ENCODE measurements at places on chromosomes 2 and 18.

- no peak for DNase-seq
Measured at GRCh38 chr18:25146512-25146910, 205.5 kb downstream of the ZNF521 start.

- DNase-seq, result no peak
Measured at GRCh38 chr2:237806334-237806733, 7.8 kb downstream of the RBM44 start.

- DNase-seq, result no peak
Measured at GRCh38 chr2:188326669-188327301, 35.1 kb downstream of the GULP1 start.

- no peak for DNase-seq
Measured at GRCh38 chr2:43605079-43605655, 9.3 kb upstream of the THADA start.

DNA sequence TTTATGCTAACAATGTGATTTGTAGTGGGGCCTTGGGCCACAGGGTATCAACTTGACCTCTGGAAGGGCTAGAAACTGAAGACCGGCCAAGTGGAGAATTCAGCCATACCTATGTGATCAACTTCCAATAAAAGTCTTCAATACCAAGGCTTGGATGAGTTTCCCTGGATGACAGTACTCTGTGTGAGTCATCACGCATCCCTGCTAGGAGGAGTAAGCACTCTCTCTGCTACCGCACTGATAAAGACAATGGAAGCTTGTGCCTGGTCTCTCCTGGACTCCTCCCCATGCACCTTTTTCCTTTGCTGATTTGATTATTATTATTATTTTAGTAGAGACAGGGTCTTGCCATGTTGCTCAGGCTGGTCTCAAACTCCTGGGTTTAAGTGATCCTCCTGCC is 58.1 kb downstream of the SKA1 start:
- DNase-seq, result no peak

DNA sequence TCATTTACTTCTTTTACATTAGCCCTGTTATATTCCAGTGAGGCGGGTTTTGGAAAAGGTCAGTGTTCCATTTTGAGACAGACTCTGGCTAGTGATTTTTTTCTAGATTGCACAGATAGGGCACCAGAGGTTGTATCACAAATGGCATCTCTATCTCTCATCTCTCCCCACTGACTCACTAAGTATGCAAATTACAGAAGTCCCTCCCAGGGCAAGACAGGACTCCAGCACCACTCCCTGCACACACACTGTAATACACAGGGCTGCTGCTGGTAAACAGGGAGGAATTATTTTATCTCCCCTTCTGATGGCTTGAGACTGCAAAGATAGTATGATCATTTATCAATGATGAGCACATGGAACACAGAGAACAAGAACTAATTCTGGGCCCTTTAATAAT is 46.2 kb downstream of the AKAIN1 start:
- DNase-seq, result no peak

GRCh38 chr2:46296216-46296839 is 879 bp upstream of the EPAS1 start:
- DNase-seq, result no peak

DNA sequence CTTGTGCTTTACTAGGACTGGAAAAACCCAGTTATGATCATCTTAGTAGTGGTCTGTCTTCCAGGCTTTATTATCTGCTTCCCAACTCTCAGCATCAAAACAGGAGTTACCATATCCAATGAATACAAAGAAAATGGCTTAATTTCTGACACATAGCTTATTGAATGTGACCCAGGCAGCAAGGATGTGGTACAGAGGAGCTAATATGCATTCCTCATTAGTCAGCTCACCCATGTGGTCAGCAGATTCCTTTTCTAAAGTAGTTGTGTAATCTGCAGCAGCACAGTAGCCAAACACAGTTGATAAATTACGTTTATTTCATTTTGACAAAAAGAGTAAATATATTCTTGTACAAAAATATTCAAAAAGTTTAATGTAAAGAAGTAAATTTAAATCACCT is 43.6 kb downstream of the TSPYL6 start:
- no peak for DNase-seq

DNA sequence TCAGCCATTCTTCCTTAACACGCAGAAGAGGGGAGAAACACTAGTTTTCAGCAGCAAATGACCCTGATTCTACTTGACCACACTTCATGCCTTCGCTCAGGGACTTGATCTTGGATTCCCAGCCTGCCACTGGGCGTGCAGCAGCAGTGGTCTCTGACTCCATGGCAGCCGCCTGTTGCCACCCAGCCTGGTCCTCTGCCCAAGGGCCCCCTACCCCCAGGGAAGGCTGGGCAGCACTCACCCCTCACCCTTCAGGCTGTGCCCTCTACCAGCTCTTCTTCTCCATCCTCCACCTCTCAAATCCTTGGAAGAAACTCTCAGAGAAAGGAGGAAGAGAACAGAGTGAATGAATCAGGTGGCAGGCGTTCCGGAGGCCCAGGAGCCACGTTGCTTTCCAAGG is 32.1 kb upstream of the RPL31 start:
- no peak for DNase-seq

DNA sequence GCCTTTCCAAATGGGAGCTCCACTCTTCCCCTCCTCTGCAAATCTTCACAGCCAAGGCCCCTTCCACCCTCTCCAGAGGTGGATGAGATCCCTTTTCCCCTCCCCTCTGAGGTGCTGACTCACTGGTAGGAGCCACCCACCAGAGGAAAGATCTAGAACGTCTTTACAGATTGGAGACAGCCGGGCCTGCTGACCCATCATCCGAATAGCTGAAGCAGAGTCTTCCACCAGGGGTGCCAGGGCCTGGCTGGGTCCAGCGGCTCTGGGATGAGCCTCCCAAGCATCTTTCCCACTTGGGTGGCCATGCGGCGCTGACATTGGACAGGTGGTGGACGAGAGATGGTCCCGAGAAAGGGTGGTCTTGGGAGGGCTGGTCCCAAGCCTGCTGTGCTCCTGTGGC is 9.0 kb downstream of the ERFE start:
- DNase-seq, result no peak

DNA sequence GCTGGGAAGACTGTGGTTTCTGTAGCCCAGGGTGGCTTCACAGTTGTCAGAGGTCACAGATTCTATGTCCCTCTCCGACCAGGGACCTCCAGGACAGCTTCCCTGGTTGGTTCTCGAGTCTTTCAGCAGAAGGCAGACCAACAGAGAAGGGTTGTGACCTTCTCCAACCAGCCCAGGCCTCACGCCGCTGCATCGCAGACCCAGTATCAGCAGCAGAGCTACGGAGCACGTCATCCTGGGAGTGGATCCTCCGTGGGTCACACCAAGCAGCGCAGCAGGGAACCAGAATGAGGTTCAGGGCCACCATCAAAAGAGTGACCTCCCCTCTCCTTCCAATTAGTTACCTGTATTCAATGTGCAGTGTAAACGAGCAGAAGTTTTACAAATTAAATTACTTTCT is 49.3 kb downstream of the ST3GAL5 start:
- DNase-seq, result no peak

DNA sequence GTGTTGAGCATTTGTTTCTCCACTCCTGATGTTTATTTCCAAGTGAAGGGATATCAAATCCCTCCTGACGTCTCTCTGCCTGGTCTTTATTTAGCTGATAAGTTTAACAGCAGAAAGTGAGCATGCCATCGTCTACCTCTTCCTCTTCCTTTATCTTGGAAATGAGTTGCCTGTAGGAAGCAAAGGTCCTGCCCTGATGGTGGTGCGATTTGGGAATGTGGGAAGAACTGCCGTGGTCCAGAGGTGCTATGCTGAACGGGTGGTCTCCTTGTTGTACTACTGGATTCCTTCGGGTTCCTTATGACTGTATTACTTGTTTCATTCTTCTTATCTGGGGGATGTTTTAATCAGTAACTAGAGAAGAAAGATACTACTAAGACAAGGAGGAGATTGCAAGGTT is 217.5 kb downstream of the PMAIP1 start:
- no peak for DNase-seq

- DNase-seq, result peak; percentile 87
Measured at GRCh38 chr2:20650877-20651730, at the start of gene HS1BP3. HS1BP3 (minus strand) TSS chr2:20651098; CDS start chr2:20651063, 35 bp downstream.

GRCh38 chr2:95379371-95379831 is 23.1 kb upstream of the FAHD2A start:
- DNase-seq, result no peak

DNA sequence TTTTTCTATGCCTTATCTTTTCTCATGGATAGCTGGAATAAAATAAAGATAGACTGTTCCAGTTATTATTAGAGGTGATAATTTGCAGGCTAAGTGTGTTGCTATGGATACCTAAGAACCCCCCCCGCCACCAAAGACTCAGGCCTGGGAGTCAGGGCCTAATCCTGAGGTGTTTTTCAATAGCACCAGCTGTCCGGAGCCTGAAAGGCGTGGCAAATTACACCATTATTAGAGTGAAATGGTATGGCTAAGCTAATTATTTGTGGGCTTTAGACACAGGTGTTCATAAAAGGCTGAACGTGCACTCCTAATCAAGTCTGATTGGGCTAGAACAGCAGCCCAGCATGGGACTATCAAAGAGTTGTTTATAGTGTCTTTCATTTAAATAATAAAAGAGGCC is 293.2 kb upstream of the DCC start:
- DNase-seq, result no peak

GRCh38 chr2:151020411-151020810 is 241.3 kb downstream of the RBM43 start:
- DNase-seq, result no peak

DNA sequence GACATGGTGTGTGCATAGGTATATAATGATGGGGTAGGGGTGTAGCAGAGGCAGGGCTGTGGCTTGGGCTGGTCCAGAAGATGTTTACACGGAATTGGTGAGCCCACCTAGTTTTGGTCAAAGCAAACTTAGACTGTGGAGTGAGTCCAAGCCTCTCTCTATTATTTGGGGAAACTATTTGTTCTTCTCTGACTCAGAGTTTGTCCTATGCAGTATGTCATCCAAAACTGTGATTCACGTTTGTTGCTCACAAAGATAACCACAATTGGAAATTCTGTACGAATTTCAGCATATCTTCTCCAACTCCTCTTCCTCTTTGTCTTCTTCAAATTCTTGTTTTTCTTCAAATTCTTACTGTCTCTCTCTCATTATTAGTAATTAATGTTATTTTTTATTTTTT is 292.9 kb downstream of the XIRP2 start:
- DNase-seq, result no peak

DNA sequence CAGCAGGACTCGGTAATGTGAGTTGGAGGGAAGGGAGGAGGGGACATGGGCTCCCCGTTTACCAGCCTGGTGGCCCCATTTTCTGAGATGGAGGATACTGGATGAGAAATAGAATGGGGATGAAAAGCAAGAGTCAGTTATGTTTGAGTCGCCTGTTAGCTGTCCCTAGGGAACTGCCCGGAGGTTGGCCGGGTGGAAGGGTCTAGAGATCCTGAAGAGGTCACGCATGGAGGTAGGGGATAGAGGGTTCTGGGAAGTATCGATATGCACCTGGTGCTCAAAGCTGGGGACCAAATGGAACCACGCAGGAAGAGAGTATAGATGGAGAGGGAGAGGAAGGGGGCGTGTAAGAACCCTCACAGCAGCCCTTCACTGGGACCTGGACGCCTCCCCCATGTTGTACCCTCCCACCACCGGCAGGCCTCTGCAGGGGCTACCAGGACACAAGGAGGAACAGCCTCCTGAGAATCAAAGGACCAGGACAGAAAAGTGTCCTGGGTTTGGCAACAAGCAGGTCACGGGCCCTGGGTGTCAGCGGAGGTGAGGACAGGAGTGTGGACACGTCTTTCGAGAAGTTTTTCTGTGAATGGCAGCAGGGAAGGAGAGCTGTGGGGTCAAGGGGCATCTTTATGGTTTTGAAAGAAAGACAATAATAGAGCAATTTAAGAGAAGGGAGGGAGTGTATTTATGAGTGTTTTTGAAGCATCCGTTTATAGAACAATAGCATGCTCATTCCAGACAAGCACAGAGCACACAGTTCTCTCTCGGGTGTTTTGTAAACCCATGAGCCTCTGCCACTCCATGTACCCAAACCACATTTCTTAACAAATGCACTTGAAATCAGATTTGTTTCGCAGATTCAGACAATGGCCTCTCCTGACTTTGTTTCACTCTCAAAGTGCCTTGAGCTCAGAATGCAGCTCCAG is 132.2 kb downstream of the SMAD7 start:
- DNase-seq, result no peak

- no peak for DNase-seq
Measured at GRCh38 chr2:199716807-199717586, 134.0 kb downstream of the FTCDNL1 start.

GRCh38 chr2:223161873-223162458 is 110.0 kb downstream of the KCNE4 start:
- no peak for DNase-seq

GRCh38 chr2:227152093-227152766 is 11.8 kb downstream of the COL4A4 start:
- no peak for DNase-seq

- no peak for DNase-seq
Measured at GRCh38 chr2:223056701-223057418, 4.9 kb downstream of the KCNE4 start.

DNA sequence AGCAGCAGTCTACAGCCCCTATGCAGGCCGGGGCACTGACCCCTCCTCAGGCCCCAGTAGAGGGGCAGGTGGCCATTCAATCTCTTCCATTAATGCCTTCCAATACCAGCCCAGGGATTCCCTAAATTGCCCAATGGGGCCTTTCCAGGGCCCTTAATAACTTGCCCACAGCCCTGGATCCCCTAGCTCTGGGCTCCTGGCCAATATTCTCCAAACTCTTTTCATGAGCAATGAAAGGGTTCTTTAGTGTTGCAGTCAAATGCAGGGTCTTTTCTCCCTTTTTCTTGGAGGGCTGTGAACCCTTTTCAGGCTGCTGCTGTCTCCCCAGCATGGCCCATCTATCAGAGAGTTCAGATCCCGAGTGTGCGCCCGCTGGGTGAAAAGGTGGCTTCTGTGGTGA is 41.3 kb upstream of the SLC1A4 start:
- DNase-seq, result no peak

DNA sequence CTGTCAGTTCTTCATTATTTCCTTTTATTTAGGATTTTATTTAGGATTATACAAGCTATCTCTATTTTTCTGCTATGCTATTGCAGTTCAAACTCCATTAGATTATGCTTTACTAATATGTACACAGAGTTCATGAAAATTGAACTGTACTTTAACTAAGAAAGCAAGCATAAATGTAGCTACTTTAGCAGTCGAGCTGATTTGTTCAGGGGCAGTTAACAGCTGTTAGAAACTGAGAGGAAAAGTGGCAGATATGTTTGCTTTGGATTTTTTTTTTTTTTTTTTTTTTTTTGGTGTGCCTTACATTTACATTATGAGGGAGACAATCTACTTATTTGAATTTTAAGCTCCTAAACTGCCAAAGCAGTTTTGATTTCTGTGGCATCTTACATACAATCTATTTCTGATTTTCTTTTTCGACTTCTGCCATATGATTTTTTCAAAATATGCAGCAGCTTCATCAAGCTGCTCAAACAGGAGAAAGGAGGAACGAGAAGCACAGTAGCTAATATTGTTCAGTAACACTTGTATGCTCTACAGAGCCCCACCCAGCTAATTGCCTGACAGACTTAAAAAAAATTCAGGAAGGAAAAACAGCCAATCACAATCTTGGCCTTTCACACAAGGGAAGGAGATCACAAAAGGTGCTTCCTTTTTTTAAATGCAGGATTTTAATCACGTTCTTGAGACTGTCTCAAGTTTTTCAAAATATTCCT is 233.4 kb upstream of the SIX3 start:
- DNase-seq, result no peak
